ENCODE measurements at places on chromosomes 11 and 22.

DNA sequence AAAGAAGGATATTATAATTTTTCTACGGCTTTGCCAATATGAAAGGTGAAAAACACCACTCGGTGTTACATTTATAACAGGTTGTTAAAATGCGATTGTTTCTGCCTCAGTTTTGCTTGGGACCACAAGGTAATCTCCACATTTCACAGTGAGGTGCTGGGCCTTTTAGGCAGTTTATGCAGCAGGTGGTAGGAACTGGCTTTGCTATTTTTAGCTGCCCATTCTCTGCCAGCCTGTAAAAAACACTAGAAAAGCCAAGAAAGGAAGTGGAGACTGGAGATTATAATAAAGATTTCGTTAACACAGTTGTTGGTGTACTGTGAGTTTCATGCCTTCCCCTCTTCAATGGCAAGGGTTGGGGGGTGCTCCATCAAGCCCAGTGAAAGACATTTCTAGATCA, 8.0 kb upstream of the MRPL16 start:
- no peak for DNase-seq

DNA sequence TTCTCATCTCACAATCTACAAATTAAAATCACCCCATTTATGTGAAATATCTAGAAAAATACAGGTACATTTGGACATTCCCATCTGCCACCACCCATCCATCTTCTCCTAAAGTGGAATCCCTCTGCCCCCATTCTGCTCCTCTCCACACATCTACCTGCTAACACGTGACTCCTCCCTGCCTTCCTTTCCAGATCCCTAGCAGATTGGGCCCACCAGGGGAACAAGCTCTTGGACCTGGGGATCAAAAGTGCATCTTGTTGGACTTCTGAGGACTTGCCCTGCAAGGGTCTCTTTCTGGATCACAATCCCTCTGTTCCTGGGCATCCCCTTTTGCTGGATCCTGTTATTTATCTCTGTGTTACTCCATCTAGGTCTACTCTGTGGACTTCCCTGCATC, 107.6 kb downstream of the ZNF280B start:
- DNase-seq, result no peak

DNA sequence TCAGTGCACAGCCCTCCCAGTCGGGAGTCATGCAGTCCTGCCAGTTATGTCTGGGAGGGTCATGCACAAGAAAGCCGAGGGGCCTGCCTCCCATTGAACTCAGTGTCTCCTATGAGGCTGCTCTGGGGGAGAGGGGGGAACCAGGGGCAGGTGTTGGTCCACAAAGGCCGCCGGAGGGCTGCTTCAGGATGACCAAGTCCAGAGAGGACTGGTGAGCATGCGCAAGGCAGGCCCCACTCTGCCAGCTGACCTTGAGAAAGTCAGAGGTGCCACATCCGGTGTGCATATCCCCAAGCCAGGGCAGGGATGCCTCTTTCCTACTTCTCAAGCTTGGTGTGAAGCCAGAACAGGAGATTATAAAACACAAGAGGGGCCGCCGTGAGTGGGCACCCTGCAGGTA, 4.4 kb downstream of the SCN4B start:
- no peak for DNase-seq

DNA sequence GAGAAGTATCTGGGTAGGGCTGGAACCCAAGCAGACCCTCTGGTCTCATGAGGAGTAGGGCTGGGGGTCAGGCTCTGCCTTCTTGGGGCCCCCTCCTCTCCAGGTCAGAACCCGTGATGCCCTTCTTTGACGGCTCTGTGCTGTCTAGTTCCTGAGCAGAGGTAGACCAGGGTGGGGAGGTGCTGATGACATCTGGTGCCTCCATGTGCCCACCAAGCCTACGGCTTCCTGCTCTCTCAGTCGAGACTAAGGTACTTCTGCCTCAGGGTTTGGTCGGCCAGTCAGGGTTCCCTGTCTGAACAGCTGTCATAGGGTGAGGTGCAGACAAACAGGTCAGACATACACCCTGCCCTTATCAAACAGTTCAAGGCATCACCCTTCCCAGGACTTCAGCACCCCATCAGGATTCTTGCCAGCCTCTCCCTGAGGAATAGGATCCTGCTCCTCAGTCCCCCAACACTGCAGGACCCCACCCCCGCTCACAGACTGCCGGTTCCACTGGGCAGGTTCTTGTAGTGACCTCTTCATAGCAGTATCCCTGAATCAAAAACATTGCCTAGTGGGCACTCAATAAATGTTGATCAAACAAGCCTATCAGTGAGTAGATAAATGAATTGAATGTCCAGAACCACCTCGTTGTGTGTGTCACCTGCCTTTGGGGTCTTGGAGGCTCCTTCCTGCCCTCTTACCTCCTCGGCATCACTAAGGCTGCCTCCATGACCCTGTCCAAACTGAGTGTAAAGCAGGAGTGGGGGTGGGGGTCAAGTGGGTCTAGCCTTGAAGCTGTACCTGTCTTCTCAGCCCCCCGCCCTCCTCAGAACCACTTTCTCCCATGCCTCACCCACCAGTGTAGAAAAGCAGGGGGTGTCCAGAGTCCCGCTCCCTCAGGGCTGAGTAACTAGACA, 158.2 kb downstream of the BUD13 start:
- DNase-seq, result peak; percentile 37

GRCh38 chr11:107222916-107223460, 204.7 kb upstream of the GUCY1A2 start:
- no peak for DNase-seq

DNA sequence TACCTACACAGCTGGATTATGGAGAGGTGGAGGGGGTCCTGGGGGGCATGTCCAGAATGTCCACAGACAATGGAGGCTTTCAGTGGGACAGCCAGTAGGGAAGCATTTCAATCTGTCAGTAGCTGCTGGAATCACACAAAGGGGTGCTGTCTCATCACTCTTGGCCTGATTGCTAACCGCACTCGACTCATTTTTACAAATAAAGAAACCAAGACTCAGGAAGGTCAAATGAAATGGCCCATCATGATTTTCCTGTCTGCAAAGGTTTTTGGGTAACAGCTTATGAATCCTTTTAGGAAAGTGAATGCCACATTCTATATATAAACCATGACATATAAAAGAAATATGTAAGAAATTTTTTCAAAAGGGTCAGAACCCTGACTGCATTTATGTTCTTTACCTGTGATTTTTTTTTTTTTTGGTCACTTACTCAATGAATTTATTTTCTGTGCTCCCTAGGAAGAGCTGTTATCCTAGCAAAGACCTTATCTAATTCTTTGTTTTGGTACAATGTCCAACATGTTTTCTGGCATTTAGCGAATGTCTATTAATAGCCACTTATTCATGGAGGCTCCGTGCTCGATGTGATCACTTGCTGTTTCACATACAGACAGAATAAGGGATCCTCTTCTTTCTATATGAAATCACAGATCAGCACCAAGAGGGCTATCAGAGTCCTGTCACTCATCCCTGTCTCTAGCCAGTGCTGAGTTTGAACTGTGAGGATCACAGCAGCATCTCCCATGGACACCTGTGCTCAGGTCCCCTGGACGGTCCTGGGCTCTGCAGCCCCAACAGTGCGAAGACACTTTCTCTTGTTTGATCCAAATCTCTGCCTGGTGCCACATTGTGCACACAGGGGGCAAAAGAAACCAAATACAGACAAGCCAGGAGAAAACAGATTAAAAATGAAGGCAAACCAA, 979.7 kb downstream of the NTM start:
- no peak for DNase-seq

DNA sequence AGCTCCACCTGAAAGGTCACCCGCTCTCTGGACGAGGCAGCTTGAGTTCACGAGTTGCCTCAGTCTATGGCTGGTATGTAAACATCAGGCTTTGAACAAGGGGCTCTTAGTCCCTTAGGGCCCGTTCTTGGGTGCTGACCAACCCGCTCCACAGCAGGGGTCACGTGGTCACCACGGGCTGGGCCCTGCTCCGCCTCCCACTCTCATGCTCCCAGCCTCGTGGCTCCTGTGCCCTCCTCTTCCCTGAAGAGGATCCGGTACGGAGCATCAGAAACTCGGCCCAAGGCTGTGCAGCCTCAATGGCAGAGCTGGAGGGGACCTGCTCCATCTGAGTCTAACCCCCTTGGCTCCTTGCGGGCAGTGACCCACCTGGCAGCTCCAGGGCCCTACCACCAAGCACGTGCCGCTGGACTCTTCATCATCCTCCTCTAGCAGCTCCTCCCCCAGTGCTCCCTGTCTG, 54.2 kb upstream of the TTLL12 start:
- DNase-seq, result no peak

DNA sequence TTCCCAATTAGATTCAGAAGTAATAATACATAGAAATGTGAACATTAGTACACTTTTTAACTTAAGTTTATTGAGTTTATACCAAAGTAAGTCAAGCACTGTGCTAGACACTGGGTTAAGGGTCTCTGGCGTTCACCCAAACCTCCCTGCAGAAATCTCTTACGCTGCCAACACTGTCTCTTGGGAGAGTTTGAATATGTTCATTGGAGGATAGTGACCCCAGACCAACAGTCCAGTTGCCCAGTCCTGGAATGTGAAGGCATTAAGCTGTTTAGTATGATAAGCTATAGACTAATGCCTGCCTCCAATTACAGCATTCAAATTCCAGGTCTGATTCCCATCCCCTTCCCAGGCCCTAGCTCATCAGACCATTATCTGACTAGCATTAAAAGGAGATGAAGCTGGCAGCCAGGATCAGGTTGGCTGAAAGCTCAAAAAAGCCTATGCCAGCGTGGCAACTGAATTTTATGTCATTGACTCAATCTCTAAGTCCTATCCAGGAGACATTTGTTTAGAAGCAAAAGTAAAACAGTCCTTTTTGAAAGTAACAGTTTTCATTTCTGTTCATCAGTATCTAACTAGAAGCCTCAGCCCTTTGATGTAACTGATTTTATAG, 77.8 kb downstream of the SFI1 start:
- no peak for DNase-seq

DNA sequence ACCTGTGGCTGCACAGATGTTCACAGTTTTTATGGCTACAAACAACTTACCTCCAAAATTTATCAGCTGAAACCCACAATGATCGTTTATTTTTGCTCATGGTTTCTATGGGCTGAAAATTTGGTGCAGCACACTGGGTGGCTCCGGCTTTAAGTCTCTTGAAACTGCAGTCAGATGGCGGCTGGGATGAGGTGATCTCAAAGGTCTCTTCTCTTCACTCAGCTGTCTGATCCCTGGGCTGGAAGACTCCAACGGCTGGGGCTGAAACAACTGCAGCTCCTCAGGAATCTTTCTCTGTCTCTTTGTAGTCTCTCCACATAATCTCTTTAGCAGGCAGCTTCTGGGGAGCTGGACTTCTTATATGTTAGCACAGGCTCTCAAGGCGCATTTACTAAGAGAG, 117.3 kb upstream of the FAT3 start:
- DNase-seq, result no peak

DNA sequence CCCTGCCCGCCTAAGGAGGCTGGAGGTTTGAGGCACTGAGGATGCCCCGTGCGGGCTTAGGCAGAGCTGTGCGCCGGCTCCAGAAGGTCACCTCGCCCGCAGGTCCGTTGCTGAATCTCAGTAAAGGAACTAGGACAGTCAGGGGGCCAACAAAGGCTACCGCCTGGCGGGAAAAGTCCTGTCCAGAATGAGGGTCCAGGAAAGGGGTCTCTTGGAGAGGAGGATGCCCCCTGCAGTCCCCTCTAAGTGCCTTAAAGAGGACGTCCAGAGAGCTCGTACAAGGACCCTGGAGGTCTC, 548 bp downstream of the PVALB start:
- DNase-seq, result no peak

- DNase-seq, result peak; percentile 93
Measured at GRCh38 chr11:117861151-117862018, 15.1 kb downstream of the FXYD6 start.

DNA sequence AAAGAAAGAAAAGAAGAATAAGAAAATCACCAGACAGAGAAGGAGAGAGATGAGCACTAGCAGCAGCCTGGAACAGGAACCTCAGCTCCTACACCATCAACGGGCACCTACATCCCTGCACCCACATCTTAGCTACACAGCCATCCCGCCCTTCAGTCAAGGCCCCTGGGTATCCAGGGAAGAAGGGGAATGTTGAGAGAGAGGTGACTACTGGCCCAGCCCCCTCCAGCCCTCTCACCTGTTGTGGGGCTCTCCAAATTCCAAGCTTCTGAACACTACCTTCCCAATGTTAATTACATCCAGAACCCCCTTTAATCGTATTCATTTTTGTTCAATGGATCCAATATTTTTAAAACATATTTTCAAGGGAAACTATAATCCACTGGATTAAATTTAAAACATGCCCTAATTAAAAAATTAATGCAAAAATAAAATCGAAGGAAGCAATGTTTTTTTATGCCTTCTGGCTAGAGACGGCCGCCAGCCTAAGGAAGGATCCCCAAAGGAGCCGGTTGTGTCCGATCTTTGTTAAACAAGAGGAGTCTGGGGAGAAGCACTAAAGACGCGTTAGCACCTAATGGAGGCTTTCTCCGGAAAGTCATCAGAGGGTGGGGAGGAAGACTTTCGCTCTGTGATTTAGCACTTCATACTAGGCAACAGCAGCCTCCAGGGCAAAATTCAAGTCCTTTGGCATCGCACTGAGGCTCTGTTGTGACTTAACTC, 9.5 kb downstream of the TPST2 start:
- no peak for DNase-seq

DNA sequence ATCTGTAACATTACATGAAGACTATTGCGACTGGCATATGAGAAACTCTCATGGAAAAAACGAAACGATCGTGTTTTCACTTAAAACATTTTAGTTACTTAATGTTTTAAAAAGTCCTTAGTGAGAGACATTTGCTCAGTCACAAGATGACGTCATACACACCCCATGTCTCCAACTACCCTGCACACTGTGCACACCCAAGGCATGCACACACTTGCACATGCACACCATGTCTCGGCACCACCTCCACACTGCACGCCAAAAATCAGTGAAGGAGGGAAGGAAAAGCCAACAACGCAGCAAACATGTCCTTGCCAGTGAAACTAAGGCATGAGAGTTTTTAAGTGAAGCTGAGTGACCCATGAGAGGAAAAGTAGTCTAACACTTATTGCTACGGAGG, 18.0 kb downstream of the NCAPD3 start:
- DNase-seq, result no peak

DNA sequence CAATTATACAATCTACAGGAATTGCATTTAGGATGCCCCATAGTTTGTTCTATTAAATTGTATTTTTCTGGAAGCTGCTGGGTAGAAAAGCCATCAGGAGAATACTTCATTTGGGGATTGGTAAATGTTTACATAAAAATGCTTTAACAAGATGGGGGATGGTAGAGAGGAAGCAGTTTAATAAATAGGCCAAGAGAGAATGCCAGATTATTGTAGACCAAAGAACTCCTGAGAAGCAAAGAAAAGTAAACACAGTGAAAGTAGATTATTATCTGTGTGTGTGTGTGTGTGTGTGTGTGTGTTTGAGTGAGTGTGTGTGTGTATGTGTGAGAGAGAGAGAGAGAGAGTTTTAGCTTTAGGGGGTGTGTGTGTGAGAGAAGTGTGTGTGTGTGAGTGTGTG, 820.4 kb upstream of the CCDC90B start:
- DNase-seq, result no peak

DNA sequence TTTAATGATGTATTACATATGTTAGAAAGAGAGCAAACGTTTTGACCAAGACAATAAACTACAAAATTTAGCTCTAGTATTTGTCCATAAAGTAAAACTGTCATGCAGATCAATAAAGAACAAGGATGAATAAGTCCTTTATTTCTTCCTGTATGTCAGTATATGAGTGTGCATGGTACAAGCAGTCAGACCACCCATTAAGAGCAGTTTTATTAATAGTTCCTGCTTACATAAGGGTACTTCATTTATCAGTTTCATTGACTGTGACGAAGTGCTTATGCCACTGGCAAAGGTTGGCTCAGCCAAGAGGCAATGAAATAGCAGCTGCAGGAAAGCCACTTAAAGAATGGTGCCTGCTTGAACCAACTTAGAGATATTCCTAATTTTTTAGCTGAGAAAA, 913.0 kb upstream of the CNTN5 start:
- no peak for DNase-seq

Measured in islet precursor cell (in vitro differentiated cells).